ENCODE measurements at places on chromosomes 3 and 15.

DNA sequence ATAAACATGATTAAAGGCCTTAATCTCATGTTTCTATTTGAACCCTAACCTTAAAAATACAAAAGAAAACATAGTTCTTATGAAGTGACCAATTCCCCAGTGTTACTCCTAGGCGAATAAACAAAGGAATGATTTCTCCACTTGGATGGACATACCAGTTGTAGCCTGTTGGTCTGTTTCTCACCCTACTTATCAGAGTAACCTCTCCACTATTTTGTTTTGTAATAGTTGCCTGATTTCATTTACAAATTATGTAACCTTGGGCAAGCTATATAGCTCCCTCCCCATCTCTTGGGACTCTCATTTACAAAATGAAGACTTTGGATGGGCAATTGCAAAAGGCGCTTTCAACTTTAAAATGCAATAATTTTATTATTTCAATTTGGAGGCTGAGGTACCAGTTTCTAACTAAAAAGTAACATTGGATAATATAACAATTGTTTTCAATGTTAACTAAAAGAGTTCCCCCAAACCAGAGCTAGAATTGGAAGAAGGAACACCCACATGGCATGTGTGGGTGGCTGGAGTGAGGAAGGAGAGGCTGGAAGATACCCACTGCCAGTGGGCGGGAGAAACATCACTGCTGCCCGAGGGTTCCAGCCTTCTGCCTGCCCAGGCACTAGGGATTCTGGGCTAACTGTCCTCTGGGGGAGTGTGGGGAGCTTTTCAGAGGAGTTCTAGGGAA is 74.2 kb downstream of the RFTN1 start:
- peak; percentile 65 for DNase-seq

GRCh38 chr15:70920981-70921696 is 28.5 kb downstream of the LRRC49 start:
- peak; percentile 40 for DNase-seq

DNA sequence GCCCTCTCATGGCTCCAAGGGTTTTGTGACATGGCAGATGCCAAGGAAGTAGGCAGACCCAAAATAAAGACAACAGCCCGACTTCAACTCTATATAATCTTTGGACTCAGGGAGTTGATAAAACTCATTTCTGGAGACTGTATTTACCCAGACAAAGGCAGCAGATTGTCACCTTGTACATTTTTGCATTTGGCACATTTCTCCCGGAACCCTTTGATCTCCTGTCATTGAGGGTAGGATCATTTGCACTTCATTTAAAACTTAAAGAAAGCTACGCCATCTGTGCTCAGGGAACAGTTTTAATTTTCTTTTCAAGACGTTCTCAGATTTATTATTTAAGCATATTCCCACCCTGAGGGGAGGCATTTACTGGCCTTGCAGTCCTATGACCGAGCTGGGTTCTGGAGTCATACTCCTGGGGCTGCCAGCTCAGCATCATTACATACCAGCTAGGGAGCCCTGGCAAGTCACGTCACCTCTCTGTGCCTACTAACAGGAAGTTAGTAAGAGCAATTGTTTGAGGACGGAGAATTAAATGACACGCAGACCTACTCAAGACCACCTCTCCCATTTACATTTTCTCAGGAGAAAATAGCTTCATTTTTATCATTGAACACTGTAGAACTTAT is 5.9 kb downstream of the CDCP1 start:
- DNase-seq, result peak; percentile 45

DNA sequence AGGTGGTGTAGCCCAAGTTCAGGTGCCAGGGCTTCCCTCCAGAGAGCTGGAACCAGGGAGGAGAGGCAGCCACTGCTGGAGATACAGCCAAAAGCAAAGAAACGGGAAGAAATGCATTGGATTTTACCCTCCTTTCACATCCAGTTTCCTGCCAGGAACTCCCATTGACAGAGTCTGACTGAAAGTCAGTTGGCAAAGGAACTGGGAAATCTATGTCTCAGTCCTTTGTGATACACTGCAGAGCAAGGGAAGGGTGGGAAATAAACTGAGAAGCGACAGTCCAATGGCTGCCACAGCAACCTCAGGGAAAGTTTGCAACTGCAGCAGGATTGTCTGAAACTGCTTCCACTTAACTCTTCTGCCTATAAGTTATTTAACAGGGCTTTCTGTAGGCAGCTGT is 142.6 kb downstream of the SATB1 start:
- DNase-seq, result no peak

DNA sequence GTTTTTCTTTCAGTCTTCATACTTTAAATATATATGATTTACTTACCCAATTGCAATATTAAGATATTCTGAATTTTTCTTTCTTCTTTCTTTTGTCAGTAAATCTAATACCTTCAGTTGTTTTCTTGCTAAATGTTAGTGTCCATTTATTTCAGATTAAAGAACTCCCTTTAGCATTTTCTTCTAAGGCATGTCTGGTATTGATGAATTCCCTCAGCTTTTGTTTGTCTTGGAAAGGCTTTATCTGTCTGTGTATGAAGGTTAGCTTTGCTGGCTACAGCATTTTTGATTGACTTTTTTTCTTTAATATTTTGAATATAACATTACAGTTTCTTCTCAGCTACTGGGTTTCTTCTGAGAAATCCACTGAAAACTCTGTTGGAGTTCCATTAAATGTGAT is 64.0 kb upstream of the PLSCR4 start:
- DNase-seq, result no peak

GRCh38 chr3:182636646-182637045 is 156.7 kb upstream of the ATP11B start:
- DNase-seq, result no peak

DNA sequence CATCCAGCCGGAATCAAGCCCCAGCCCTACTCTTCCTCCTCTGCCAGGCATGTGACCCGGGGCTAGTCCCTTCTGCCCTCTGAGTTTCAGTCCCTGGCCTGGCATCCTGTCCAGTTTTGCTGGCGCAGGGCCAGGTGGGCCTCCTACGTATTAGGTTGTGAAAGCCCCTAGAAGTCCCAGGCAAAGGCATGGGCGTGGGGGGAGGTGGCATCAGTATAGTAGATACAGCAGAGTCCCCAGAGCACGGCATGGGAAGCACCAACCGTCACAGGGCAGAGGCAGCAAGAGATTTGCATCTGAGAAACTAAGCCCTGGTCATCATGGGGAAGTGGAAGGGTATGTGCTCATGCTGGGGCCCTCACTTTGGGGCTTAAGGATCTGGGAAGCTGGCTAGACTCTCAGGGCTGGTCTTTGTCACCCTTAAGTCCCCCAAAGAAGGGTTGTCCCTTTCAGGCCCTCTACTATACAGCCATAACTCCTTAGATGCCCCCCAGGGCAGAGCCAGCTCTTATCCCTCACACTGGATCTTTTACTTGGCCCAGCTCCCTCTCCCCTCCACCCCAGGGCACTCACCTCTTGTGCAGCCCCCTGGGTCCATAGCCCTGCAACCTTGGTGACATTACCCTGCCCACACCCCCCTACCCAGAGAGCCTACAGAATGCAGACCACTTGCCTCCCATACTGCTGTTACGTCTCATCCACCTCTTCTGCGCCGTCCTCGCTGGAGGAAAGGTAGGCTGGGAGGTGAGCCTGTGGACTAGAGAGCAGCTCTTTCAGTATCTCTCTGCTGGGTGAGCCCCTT is 11.3 kb downstream of the NBEAL2 start:
- DNase-seq, result peak; percentile 100

DNA sequence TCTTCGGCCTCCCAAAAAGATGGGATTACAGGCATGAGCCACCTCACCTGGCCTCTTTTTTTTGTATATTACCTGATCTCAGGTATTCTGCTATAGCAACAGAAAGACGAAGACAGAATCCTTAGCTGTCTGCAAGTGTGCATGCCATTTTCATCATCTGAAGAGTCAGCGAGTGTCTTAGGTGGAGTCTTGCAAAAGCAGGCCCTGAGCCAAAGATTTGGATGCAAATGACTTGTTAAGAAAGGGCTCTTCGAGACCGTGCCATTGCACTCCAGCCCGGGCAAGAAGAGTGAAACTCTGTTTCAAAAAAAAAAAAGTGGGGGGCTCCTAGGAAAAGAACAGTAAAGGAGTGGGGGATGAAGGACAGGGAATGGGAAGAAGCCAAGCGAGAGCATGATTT is 10.2 kb upstream of the TRIM69 start:
- DNase-seq, result no peak

DNA sequence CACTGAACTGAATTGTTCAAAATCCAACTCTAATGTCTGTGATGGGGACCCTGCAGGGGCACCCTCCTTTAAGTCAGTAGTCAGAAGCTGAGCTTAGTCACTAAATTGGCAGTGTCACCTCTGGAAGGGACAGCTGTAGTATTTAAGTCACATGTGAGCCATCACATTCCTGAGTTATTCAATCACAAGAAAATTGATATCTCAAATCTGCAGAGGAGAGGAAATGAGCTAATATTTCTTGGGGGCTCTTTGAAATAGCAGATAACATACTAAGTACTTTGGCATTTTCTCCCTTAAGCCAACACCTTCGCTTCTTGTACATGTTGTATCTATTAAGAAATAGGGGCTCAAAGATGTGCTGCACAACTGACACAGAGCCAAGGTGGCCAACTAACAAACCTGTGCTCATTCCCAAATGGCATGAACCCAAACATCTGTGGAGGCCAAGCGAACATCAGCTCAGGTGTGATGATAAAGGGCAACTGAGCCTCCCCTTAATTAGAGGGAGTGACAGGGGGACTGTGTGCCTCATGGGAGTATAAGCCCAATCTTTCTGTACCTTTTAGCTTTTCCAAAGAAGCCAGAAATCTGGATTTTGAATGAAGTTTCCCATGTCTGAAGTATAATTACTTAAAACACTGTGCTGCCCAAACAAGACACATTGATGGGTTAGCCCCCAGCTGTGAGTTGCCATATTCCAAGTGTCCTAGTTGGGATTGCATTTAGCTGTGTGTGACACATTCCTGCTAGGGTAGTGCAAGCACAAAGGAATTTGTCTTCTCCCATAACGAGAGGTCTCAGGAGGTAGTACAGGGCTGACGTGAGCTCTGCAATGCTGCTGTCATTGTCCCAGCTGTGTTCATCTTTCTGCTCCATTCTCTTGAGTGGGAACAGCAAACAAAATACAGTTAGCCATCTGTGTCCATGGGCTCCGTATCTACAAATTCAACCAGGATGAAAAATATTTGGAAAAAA is 63.3 kb downstream of the ABHD5 start:
- DNase-seq, result no peak

DNA sequence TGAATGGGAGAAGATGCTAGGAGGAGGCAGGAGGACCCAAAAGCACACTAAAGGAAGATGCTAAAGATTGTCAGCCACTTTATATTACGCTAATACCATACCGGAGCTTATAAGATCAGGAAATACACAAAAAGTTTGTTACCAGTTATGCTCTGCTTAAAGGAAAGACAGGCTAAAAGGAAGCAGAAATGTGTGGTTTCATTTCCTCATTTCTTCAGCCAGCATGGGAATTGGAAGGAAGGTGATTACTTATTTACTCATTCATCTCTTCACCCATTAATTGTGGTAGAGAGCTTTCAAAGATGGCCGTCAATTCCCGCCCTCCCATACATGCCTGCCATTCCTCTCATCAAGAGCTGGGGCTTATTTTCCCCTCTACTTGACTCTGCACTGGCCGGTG is 26.7 kb upstream of the TMEM158 start:
- DNase-seq, result peak; percentile 21

- DNase-seq, result peak; percentile 79
Measured at GRCh38 chr3:160569894-160570652, 4.7 kb upstream of the KPNA4 start.

DNA sequence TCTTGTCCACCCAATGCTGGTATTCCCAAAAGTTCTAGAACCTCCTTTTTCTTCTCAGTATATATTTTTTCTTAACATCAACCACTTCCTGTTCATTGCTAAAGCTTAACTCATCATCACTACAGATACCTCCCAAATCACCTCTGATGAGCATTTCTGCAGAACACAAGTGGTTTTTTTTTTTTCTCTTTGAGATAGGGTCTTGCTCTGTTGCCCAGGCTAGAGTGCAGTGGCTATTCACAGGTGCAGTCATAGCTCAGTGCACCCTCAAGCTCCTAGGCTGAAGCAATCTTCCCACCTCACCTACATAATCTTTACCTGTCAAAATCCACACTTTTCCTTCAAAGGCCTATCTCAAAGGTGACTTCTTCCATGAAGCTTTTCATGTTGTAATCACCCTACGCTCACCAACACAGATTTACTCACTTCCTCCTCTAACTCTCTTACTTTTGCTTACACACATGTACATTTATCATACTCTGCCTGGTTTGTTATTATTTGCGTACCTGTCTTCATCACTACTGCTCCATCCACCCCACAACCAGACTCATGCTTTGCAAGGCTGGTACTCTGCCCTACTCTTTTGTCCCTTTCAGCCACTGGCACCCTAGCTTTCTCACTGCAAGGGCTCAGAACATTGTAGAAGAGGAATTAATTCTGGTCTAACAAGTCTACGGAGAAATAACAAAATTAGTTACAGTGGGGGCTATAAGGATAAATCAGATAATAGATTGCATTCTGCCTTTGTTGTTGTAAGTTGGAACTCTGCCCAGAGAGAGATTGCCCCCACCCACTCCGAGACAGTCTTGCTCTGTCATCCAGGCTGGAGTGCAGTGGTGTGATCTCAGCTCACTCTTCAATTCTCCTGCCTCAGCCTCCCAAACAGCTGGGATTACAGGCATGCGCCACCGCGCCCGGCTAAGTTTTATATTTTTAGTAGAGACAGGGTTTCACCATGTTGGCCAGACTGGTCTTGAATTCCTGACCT is 27.5 kb downstream of the HERC1 start:
- DNase-seq, result peak; percentile 46

DNA sequence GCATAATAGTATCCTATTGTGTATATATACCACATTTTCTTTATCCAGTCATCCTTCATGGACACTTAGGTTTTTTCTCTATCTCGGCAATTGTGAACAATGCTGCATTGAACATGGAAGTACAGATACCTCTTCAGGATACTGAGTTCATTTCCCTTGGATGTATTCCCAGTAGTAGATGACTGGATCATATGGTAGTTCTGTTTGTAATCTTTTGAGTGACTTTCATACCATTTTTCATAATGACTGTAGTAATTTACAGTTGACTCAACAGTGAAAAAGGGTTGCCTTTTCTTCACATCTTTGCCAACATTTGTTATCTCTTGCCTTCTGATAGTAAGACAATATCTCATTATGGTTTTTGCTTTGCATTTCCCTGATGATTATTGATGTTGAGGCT is 21.8 kb downstream of the MYH15 start:
- no peak for DNase-seq

DNA sequence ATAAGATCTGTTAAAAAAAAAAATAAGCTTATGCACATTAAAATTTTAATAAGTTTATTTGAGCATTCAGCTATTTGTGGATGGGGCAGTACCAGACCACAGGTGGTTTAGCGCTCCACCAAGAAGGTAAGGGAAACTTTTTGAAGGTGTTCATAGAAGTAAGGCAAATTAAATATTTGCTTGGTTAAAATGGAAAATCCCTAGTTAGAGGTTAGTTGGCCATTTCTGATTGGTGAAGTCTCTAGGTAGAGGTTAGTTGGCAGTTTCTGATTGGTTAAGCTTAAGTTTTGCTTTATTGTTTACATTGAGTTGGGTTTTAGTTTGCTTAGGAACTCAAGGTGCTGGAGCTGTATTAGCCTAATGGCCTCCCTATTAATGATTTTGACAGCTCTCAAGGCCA is 30.7 kb downstream of the SCN11A start:
- no peak for DNase-seq

GRCh38 chr3:128548021-128548420 is 55.0 kb upstream of the GATA2 start:
- no peak for DNase-seq
